ENCODE measurements at places on chromosomes 2 and 18.

GRCh38 chr18:48942554-48943261, 8.1 kb downstream of the SMAD7 start:
- no peak for DNase-seq

GRCh38 chr2:237066396-237066795, 19.3 kb upstream of the COPS8 start:
- DNase-seq, result no peak

DNA sequence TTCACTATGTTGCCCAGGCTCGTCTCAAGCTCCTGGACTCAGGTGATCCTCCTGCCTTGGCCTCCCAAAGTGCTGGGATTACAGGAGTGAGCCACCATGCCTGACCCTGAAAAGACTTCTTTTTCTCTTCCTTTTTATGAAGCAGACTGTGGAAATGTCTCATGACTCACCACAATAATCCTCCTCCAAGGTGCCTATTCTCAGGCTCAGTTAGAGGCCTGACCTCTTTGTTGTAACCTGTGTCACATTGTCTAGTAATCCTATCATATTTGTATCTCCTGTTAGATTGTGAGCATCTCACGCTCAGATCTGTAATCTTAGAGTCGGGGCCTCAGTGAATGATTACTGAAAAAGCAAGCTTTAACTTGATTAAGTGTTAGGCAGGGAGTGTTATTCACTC, 18.3 kb upstream of the TAF4B start:
- DNase-seq, result no peak

DNA sequence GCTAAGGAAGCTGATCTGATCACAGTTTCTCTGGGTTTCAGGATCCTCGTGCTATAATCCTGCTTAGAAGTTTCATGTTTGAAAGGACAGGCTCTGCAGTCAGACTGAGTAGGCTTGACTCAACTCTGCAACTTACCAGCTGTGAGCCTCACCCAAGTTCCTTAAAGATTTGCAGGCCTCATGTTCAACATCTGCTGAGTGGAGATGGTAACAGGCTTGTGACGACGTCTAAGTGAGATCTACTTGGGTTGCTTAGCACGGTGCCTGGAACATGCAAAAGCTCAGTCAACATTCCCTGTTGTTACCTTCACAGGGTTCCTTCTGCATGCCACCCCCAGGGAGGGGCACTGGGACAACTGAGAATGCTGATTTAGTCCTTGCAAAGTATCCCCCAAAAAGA, 164.2 kb downstream of the C1D start:
- no peak for DNase-seq

DNA sequence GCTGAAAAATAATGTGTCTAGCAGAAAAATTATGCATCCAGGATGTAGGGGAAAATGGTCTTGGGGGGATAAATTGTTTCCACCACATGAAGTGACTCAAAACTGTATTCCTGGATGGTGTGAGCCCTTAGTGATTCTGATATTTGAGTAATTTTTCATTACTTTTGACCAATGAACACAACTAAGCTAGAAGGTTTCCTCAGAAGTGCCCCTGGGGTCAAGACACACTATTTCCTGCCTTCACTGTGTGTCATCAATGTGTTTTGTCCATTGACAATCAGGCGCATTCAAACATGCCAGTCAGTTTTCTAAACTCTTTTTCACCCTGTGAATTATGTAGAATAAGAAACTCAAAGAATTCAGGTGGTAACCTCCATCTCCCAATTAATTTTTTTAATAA, 130.5 kb upstream of the REG3G start:
- DNase-seq, result no peak

DNA sequence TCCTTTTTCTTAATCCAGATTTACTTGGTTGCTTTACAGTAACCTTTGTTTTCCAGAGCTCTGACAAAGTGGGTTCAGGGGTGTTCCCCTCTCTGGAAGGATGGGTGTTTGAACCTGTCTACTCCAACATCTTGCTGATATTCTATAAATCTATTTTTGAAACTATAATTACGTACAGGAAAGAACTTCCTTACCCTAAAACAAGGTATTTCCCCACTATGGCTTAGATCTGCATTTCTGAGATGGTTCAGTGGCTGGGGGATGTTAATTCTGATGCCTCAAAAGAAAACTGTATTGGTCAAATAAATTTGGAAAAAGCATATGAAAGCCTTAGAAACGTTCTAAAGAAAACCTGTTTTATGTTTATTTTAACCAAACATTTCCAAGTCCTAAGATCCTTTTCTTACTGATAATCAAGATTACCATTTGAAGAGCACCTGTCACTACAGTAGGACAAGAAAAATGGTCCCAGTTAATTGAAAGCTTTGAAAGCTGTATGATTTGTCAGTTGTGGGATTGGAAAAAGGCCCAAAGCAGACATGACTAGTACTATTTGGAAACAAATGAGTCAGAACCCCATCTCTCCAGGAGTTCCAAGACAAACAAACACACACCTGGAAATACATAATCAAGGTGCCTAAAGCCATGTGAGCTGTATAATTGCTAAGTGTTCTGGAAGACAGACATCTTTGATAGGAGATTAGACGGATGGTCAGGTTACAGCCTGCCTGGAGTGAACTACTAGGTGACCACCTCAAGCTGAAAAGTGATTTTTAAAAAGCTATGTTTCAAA, 57.5 kb downstream of the KDM3A start:
- DNase-seq, result no peak

DNA sequence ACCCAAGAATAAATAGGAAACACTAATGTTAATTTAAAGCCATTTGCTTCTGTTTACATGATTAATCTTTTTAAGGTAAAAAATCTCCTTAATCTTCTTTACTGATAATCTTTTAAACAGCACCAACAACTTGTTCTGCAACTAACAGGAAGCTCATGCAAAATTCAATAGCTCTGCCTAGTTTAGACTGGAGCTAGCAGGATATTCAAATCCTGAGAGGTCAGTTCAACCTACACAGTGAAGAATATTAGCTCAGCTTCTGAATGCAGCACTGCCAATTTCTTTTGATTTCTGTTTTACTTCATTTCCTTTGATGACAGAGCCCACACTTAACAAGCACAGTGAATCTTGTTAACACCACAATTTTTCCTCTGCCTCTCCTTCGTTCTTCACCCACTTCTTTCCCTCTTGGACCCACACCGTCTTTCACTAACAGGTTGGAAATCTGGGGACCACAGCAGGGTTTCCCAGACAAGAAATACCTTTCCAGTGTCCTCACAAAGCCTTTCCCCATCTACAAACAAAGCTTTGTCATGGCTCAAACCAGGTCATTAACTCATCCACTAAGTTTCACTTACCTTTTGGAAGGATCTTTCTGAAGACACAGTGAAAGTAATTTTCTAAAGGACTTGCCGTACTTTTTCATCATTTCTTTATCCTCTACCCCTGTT, 109.8 kb downstream of the STK39 start:
- DNase-seq, result no peak

- DNase-seq, result no peak
Observed at GRCh38 chr2:19425419-19425818, 67.0 kb upstream of the OSR1 start.

DNA sequence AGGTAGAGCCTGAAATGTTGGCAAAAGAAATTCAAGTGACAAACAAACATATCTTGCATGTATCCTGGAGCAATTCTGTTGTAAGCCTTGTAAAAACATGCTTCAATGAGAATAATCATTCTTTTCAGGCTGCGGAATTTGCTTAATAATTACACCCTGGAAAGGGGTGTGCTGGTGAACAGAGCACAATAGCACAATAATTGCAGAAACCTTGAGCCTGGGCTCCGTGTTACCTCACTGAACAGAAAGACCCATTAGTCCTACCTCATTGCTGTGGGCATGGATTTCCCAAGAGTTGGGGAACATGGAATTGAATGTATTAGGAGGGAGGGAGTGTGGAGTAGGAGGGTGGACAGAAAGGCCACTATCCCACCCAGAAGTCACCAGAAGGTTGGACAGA, 168.0 kb upstream of the ALKAL2 start:
- DNase-seq, result no peak

- DNase-seq, result no peak
Observed at GRCh38 chr2:86074256-86074655, 31.4 kb downstream of the POLR1A start.

GRCh38 chr2:88543541-88544057, 83.7 kb downstream of the EIF2AK3 start:
- no peak for DNase-seq

DNA sequence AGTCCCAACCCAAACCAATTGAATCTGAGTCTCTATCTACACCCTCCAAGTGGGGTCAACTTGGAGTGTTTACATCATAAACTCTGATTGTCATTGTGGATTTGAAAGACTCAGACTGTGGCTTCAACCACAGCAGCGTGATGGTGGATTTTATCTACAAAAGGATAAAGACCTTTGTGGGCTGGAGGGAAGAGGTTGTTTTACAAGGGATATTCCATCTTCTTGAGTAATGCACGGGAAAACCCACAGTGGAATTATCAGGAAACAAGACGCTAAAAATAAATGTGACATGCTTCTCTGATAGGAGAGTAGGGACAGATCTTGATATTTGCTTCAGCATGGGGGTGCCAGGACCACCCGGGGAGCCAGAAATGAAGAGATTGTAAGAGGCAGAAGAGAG, 93.5 kb downstream of the LPIN1 start:
- no peak for DNase-seq

DNA sequence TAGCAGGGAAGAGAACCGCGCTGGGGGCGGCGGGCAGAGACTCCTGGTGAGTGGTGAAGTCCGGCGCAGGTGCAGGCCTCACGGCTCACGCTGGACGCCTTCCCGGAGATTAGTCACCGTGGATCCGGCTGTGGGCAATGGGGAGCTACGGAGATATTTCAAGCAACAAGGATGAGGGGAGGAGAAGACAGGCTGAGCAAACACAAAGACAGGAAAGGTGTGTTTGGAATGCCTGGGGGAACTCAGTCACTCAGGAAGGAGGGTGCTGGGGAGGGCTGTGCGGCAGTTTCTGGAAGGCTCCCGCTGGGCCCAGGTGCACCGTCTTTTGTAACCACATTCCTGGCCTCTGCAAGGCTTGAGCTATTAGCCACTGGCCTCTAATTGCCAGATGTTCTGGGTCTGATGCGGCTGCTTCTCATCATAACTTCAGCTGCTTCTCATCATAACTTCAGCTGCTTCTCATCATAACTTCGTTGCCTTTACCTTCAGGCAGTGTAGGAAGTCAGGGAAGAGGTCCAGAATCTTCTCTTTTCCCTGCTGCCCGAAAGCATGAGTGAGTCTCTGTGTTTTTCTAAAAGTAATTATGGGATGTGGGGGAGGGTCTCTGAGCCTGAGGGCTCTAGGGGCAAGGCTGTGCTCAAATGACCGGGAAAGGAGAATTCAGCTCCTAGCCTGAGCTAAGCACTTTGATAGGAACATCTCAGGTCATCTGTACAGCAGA, 118.9 kb downstream of the PXDN start:
- DNase-seq, result no peak

GRCh38 chr2:44766220-44766619, 175.3 kb upstream of the SIX3 start:
- DNase-seq, result no peak

GRCh38 chr2:140701726-140702125, 1429.1 kb downstream of the LRP1B start:
- DNase-seq, result no peak

GRCh38 chr2:85760371-85760770, 6.6 kb downstream of the ATOH8 start:
- DNase-seq, result no peak
